ENCODE measurements at places on chromosomes 11 and 22.

DNA sequence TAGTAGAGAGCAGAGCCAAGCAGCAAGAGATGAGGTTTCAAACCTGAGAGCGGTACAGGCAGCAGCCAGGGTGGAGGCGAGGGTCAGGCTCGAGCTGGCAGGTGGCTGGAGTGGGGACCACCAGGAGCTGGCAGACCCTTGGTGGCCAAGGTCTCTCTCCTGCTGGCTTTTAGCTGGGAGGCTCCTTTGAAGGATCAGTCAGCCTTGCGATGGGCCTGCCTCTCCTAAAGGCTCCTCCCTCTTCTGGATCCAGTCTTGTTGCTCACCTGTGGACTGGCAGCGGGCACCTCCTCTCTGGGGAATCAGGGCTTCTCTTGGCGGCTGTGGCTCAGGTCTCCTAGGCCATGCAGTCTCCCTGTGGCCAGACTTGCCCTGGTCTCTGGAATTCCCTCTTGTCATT is 24.8 kb downstream of the TPST2 start:
- no peak for DNase-seq

GRCh38 chr11:62538470-62539237 is 8.0 kb downstream of the AHNAK start:
- DNase-seq: no peak

DNA sequence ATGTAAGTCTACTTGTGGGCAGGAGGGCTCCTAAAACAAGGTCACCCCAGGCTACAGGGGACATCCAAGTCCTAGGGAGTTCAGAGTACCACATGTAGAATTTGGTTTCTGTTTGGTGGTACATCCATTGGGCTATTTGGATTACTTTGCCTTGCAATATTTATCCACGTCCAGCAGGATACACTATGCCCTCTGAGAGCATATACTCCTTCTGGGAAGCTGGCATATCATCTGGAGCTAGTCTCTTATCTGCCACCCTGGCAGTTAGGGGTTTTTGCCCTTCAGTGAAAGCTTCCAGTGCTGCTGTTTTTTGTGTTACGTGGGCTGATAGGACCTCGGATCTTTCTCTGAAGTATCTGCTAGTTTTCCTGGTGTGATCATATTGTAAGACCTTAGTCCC is 7.3 kb downstream of the LMO2 start:
- DNase-seq: no peak

- no peak for DNase-seq
These were observed 64.8 kb downstream of the RAB30 start for GRCh38 chr11:83006877-83007330.

DNA sequence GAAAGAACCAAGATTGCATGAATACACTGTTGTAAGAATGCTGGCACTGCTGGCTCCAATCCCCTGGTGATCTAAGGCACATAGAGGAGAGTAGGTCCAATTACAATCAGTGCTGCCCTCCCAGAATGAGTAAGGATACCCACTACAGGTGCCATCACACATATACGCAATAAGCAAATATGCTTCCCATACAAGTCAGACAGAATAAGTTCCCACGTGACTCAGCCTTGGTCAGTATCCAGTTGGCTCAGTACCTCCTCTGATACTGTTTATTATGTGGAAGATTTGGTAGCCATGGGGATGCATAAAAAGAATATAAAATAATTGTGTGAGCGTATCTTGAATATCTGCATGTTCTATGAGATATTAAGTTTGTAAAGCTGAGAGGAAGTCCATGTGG is 8.9 kb upstream of the OR2D3 start:
- DNase-seq: no peak

DNA sequence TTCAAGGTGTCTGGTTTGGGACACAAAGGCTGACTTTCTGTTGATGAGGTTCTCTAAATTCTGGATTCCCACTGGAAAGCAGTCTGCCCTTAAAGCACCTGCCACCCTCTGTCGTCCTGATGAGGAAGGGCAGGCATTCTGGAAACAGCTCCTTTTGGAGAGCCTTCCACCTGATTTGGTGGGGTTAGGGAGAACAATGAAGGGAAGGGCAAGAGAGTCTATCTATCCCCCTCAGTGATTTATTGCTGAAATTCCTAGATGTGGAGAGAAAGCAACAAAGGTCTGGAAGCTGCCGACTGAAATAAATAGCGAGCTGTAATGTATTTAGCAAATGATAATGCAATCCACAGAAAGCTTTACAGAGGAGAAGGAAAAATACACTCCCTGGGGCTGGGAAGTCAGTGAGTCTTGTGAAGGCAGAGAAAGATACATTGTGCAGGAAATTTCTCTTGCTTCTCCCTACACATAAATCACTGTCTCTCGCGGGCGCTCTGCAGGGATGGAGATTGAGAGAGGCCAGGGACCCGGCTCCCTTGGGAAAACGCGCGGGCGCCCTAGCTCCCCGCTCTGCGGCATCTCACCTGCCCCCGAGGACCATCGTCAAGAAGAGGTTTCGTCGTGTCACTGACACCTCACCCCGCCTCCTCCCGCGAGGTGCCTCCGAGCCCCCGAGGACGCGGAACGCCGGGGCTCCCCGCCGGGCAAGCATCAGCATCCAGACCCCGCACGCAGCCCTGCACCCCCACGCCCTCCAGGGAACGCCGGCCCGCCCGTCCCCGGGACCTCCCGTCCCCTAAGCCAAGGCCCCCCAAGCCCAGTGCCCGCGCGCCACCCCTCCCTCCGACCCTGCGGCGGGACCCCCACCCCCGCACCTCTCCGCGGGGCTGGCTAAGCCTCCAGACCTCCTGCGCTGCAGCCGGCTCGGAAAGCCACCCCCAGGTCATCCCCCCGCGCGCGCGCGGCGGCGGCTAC is 673 bp downstream of the CDON start:
- no peak for DNase-seq

- no peak for DNase-seq
These were observed 32.5 kb downstream of the PDE3B start for GRCh38 chr11:14676068-14676467.

DNA sequence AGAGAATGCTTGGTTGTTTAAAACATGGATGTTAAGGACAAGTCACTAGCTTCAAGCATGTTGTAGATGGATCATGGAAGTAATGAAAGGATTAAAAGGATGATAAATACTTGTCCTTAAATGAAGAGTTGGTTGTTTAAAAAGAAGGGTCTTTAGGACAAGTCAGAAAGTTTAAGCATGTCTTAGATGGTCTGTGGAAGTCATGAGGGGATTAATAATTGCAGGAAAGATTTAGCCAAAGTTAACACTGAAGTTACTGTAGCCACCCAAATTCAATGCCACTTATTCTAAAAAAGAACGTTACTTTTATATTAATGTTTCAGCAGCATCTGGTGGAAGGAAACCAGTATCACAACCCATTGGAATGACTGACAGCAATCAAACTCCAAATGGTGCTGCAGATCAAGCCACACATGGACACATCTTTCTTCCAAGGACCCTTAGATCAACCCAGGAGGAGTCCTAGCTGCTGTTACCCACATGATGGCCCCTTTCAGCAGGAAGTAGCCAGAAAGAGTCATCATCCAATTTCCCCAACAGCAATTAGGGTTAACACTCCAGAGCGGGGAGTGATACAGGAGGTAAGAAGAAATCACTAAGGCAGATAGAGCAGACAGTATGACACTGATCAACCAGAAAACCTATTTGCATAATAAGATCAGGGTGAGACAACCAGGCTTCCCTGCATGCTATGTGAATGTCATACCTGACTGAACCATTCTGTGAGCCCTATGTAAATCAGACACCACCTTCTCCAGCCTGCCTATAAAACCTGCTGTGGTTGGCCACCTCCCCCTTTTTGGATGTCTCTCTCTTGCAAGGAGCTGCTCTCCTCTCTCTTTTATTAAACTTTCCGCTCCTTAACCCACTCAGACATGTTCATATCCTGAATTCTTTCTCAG is 88.4 kb upstream of the GNAZ start:
- DNase-seq: no peak

GRCh38 chr22:37259540-37260029 is 15.5 kb upstream of the RAC2 start:
- DNase-seq: no peak

DNA sequence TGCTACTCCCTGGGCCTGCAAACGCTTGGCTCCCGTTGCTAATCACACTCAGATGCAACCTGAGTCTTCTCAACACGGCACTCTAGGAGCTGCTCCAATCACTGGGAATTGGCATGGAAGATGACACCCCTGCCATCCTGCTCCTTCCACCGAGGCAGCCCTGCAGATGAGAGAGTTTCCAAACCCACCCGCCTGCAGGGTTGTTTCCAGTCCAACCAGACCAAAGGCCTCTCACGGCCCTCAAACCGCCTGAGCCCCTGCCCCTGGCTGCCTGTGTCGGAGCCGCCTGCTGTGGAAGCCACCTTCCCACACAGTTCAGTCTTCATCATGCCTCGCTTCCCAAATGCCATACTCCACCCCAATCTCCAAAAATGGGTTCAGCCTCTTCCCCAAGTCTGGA is 36.8 kb upstream of the TP53I11 start:
- no peak for DNase-seq

DNA sequence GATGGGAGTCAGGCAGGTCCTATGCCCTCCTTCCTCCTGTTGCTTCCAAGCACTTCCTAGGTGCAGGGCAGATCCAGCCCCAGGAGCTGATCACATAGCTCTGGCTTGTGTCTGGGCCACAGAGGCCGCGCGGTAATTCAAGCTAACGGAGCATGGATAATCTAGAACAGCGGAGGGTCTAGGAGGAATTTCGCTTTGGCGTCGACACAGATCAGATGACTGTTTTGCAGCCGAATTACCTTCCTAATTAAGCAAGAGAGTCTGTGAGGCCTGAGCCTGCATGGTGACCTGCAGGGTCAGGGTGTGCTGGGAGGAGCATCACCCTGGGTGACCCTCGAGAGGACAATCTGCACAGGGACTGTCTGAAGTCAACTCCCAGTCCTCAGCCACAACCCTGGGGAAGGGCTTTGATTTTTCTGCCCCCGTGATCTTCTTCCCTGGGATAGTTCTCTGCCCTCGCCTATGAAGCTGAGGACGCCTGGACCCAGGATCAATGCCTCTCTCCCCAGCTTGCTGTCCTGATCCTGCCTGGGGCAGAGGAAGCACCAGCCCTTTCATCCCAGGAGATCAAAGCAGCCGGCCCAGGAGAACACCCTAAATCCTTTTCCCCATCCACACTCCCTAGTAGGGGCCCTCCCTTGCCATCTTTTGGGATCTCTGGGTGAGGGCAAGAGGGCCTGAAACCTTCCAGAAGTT is 11.0 kb downstream of the NECTIN1 start:
- DNase-seq: no peak

DNA sequence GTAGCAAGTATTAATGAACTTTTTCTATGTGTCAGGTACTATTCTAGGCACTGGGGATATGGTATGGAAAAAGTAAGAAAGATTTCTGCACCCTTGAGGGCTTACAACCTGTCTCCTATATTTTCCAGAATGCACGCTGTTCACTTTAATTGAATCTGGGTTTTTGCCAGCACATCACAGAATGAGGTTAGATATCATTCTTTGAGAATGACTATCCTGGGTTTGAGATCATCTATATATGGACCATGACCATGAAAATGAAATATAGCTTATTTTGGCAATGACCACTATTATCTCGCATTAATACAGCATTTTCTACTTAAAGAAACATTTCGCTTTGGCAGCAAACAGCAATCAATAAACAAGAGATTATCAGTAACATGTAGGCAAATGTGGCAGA is 46.9 kb downstream of the C11orf71 start:
- DNase-seq: no peak

- DNase-seq: no peak
These were observed 6.3 kb downstream of the ZDHHC5 start for GRCh38 chr11:57674251-57674650.

DNA sequence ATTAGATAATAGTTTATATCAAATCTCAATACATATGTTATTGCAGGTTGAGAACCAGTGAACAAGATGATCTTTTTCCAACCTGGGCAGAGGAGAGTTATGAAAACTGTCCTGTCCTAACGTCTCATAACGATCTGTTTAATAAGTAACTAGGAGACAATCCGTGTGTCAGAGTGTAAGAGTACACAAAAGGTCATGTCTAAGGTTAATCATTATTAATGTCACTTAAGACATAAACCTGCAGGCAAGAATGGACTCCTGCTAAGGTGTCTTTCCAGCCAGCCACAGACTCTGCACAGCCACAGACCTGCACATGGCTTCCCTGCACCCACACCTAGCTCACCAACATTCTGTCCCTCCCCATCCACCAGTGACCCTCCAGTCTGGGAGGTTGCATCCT is 10.1 kb downstream of the SLC5A4 start:
- no peak for DNase-seq

DNA sequence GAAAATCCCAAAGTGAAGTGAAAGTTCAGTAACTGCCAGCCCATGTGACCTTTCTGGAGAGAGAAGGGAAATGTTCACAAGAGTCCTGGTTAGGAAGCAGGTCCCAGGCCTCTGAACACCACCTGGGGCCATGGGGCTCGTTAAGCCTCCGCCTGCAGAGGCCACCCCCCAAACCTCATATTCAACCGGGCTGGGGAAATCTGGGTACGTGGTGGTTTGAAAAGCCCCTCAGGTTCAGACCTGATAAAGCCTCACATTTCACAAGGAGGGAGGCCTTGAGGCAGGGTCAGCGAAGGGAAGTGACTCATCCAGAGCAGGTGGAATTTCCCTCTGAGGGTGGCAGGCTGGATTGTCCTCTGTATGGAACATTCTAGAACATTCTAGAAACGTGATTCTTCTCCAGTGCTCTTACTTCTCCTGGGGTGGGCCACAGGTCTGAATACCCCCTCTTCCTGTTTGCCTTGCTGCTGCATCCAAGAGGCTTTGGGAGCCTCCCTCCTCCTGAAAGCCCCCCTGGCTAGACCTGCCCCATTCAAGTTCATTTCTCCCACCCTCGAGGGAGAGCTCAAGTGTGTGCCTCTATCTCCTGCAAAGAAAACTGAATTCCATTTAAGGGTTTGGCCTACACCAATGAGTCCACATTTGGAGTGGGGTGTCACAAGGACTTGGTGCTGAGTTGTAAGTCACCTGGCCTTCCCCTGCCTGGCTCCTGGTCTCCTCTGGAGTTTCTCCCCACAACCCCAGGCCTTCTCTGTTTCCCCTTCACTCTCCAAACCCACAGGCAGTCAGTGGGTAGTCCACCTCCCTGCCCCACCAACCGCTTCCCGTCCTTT is 6.3 kb downstream of the FXYD2 start:
- DNase-seq: no peak

GRCh38 chr22:32323513-32324164 is 34.0 kb upstream of the RFPL3 start:
- no peak for DNase-seq

GRCh38 chr11:6419009-6419631 is at the start of gene APBB1:
Gene APBB1, minus strand, starts transcription at chr11:6419094. Its CDS starts 7,747 bp downstream, at chr11:6411347.
- DNase-seq: no peak

DNA sequence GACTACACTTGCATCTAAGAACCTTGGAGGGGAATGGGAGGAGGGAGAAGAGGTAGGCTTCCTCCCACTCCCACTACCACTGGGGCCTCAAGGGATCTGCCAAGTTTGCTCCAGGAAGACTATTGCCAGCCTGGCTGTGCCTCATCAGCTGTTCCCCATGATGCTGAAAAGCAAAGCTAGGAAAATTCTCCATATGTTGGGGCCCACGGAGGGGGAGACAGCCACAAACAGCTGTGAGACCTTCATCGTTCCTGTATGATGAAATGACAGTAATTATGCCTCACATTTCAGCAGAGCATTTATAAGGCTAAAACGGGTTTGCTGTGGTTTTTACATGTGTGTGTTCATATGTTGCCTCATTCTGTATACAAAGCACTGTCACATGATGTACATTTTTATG is 6.7 kb downstream of the DSCAML1 start:
- DNase-seq: no peak

GRCh38 chr11:66918741-66919140 is 39.4 kb downstream of the PC start:
- no peak for DNase-seq

GRCh38 chr11:122933416-122933815 is 48.2 kb downstream of the BSX start:
- no peak for DNase-seq

Data from brain pericyte (primary cell).